BJ (cell line): ENCODE measurements at places on chromosomes 6 and 20.
A peak's percentile ranks its signal among the peaks of the same experiment; 100 is the strongest.

DNA sequence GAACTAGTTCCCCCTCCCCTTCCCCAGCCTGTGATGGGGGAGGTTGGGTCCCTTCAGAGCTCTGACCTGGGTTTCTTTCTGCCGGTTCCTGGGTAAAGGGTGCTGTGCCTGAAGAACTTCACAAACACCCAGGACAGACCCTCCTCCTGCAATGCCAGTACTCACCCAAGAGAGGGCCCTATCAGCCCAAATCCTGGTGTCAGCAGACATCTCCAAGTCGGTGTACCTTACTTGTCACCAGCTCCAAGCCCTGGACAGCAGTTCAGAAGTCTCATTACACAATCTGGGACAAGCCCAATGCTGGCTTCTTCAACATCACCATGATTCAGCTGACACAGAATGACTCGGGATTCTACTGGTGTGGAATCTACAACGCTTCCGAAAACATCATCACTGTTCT is 467 bp downstream of the TREML4 start:
- DNase-seq = no peak

DNA sequence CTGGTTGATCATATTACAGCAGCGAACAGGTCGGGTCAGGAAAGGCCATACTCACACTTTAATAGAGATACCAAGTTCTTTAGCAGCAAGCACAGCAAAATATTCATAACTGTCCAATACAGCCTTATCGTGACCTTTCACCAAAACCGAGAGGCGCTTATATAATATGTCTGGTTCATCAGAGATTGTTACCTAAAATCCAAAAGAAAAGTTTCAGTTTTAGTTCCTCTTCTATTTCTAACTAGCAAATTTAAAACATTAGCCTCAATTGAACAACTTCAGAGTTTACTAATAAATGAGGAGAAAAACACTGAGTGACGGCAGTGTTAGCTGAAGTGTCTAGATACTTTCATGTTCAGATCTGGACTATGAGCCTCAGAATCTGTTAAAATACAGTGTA is 5.9 kb downstream of the MRPS10 start:
- no peak for DNase-seq

- peak; percentile 73 for DNase-seq
Measured at GRCh38 chr6:21885532-21886114, 292.1 kb downstream of the SOX4 start.

GRCh38 chr20:44601236-44601671 is 18.9 kb downstream of the PKIG start:
- DNase-seq = no peak

DNA sequence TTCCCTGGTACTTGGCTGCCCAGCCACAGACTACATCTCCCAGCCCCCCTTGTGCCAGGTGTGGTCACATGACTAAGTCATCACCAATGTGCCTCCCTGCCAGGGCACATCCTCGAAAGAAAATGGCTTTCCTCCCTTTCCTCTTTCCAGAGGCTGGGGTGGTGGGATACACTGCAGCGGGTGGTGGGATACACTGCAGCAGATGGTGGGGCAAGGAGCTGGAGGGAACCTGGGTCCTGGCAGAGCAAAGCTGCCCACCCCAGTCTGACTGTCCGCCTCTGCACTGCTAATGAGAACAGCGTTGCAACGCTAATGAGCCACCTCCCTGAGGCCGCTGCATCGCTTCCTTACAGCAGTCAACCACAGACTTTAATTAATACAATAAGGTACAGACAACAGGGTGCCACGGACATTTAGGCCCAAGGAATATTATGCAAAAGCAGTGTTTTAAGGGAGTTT is 125.3 kb downstream of the PREX1 start:
- no peak for DNase-seq

- DNase-seq = no peak
Measured at GRCh38 chr6:110486756-110487155, 10.3 kb upstream of the SLC22A16 start.

DNA sequence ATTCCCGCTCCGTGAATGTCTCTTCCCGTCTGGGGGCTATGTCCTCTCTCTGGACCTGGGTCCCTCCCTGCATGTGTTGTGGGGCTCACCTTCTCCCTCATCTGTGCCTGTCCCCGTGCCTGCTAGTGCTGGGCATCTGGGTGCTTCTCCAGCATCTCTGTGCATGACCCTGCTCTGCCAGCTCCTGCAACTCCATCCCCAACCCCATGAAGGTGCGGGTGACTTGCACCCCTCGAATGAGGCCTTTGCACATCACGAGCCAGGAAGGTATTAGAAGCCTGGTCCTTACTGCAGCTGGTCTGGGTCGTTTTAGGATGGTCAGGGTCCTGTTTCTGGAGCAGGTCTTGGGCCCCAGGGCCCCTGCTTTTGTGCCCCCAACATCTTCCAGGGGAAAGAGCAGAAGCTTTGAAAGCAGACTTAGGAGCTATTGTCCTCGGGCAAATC is 109.7 kb downstream of the AGPAT4 start:
- no peak for DNase-seq

- DNase-seq = no peak
Measured at GRCh38 chr6:110055387-110055735, 77.2 kb downstream of the GPR6 start.

- no peak for DNase-seq
Measured at GRCh38 chr6:17493286-17493685, 99.9 kb downstream of the CAP2 start.

DNA sequence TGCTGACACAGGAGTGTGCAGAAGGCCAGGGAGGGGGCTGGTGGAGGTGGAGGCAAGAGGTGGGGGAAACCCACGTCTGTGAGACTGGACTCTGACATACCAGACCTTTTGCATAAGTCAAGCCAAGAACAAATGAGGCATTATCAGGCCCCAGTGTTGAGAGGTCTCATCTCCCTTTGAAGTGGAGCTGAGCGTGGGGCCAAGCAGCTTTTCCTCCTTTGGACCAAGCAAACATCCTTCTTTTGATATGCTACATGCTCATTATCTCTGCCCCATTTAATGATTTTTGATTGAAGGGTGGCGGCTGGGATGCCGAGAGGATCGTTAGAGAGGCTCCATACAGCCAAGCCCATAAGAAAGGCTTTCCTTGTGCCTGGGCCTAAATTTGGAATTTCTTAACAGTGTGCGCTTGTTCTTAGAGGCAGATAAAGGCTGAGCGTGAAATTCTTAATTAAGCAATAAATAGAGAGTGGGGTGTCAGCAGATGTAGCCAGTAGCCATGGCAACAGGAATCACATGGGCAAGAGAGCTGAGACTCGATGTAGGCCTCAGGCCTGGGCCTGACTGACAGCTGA is 244.5 kb downstream of the PKHD1 start:
- no peak for DNase-seq

- no peak for DNase-seq
Measured at GRCh38 chr6:135921188-135921587, 69.7 kb downstream of the PDE7B start.

DNA sequence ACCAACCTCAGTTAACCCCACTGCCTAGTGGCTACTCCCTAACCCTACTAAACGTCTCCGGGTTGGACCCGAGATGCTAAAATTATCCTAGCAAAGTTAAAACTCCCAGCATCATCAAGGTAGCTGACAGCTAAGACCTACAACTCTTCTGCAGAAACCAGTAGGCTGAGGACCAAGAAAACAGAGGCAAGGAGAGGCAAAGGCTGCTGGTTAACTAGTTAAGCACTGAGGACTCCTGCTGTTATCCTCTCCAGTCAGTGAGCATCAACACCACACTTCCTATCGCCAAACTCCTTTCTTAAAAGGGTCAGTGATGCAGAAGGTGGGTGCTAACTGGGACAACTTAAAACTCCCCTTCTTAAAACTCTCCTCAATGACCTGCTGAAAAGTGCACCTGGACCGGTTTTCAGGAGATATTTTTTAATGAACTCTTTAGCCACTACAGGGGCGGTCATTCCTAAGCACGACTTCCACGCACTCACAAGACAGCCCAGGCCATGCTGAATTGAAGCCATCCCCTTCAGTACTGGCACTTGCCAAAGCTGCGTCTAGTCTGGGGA is 1.7 kb downstream of the TRERF1 start:
- DNase-seq = no peak

DNA sequence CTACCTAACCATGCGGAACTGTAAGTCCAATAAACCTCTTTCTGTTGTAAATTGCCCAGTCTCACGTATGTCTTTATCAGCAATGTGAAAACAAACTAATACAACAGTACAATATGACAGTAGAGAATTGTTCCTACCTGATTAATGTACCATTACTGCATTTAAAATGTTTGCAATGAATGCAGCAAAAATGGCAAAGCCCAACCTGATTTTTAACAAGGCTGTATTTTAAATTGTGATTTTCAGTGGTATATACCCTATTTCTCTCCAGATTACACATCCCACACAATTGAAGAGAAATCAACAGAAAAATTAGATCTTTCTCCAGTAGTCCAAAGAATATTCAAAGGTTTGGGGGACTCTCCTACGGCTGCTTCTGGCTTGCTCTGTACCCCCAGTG is 3.3 kb upstream of the PCSK2 start:
- no peak for DNase-seq

GRCh38 chr20:5364997-5365597 is 48.3 kb upstream of the PROKR2 start:
- peak; percentile 1 for DNase-seq

DNA sequence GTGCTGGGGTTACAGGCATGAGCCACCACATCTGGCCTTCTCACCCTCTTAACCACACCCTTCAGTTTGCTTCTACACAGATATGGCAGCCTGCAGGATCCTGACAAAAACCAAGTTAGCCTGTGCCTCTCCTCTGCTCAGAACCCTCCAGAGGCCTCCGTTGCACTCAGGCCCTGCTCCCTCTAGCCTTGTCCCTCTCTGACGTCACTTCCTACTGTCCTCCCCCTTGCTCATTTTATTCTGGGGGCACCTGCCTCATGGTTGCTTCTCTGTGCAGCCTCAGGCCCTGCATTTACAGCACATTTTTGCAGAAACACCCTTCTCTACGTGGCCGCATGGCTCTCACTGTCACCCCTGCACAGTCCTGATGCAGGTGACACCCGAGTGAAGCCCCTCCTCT is 105.6 kb downstream of the CDC5L start:
- no peak for DNase-seq

DNA sequence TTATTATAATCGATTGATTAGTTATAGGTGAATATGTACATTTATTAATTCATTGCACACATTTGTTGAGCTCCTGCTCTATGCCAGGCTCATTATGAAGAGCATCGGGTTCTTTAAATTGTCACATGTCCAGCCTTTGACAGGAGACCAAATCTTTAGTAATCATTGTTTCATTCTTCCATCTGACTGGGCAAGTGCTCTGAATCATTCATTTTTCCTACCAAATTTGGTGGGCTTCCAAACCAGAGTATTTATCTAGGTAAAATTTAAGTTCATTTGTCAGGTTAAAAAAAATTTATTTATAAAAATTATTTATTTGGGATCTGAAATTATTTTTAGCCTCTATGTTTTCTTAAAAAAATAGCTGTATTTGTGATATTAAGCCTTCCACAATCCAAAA is 404.9 kb upstream of the MMS22L start:
- DNase-seq = no peak

- no peak for DNase-seq
Measured at GRCh38 chr6:139586273-139586672, 211.8 kb upstream of the CITED2 start.

DNA sequence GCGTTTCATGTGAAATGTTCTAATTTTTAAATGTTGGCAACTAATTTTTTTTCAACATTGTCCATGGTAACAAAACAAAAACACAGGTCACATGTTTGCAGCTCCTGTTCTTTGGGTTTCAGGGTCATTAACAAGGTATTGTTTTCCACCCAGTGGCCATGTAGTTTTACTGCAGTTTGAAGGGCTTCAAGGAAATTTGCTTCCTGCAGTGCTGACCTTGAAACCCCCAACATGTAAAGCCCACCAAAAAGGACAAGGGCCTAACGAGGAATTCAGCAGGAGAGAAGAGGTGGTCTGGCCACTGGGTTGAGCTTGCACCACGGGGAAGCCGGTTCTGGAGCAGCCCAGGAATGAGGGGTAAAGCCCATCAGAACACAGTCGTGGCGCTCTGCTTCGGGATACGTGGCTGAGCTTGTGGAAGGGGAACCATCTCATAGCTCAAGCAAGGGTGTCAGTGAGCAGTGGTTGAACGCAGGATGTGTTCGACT is 13.9 kb upstream of the KLHL31 start:
- no peak for DNase-seq

DNA sequence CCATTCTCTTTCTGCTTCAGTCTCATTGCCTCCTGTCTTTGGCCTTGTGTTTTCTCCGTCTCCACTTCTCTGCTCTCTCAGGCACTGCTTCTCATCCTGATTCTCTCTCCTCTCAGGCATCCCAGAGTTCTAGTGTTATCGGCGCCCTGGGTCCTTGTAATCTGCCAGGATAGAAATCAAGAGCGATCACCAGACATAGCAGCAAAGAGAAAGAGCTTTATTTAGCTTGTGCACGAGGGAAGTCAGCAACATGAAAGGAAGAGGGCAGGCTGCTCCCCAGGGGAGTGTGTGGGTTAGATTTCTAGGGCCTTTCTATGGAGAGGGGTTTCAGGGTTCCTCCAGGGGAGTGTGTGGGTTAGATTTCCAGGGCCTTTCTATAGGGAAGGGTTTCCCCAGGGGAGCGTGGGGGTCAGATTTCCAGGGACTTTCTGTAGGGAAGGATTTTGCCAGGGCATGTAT is 32.5 kb downstream of the SUN5 start:
- no peak for DNase-seq

DNA sequence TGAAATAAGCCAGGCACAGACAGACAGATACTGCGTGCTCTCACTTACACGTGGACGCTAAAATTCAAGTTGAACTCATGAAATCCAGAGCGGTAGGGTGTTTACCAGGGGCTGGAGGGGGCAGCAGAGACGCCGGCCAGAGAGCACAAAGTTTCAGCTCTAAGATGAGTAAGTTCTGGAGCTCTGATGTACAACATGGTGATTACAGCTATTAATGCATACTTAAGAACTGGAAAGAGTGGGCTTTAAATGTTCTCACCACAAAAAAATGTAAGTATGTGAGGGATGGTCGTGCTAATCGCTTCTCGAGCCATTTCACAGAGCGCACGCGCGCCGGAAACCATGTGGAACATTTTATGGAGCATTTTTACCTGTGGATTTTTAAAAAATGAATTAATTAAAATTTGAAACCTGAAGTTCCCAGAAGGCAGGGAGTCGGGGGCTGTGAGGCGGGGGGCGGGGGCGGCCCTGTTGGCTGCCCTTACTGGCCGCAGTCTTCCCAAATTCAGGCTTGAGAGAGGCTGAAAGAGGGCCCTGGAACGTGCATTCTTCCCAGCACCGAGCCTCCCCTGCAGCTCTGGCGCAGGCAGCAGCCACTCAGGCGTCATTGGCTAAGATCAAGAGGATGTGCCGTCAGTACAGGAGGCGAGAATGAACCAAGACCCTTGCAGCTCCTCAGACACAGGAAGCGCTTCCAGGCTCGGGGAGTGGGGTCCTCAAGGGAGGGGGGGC is 8.5 kb upstream of the SLCO4A1 start:
- no peak for DNase-seq

DNA sequence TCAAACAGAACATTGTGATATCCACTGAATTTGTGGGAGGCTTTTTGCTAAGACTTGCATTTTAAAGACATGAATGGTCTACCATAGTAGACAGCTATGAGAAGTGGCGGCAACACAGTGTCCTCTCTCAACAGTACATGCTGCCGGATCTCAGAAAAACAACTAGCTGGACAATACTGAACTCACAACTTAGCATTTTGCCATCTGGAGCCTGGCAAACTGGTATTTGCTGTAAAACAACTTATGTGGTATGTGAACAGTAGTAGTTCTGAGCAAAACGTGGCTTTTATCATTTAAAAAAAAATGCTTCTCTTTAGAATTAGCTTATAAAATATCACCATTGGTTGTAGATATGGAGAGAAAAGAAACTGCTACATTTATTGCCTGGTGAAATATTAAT is 3.3 kb upstream of the PXDC1 start:
- no peak for DNase-seq
